CD4-positive, alpha-beta T cell treated with Interleukin-2 at 100 ng/mL for 4 hours (primary cell): ENCODE measurements at places on chromosomes 2 and 18.

- peak; percentile 6 for DNase-seq
Measured at GRCh38 chr2:53786352-53786704, 425 bp downstream of the ASB3 start.

GRCh38 chr18:13530033-13530878 is 196.1 kb downstream of the FAM210A start:
- DNase-seq: no peak

DNA sequence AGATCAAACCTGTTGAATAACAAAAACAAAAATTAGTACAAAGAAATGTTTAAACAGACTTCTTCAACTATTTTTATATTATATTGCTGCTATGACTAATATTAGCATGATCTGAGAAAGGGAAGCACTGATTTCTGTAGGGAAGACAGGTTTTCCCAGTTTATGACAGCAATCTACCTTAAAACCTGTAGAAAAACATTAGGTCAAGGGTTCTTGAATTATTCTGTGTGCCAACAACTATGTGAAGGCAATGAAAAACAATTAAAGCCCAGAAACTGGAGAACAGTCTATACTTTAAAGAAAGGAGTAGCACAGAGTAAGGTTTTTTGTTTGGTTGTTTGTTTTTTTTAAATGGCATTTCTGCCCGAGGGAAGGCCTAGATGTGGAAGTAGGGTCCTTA is 23.3 kb downstream of the PUM2 start:
- DNase-seq: no peak

DNA sequence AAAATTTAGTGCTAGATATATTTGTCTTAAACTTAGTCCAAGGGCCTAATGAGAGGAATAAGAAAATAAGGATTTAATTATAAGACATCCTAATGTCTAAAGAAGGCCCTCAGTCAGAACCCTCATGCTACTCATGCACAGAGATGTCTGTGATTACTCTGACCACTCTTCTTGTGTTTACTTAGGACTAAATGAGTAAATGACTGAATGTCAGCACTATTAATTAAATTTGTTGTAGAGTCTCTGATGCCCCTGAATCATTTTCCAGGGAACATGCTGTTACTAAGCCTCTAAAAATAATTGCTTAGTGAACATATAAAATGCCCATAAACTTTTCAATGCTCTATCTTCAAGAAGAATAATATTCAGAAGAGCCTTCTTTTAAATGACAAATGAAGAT is 32.4 kb downstream of the GULP1 start:
- no peak for DNase-seq

GRCh38 chr2:21590026-21590690 is 466.4 kb downstream of the TDRD15 start:
- DNase-seq: no peak

GRCh38 chr2:221914334-221914880 is 342.3 kb upstream of the EPHA4 start:
- DNase-seq: no peak

GRCh38 chr2:192029089-192029488 is 165.6 kb downstream of the TMEFF2 start:
- no peak for DNase-seq

DNA sequence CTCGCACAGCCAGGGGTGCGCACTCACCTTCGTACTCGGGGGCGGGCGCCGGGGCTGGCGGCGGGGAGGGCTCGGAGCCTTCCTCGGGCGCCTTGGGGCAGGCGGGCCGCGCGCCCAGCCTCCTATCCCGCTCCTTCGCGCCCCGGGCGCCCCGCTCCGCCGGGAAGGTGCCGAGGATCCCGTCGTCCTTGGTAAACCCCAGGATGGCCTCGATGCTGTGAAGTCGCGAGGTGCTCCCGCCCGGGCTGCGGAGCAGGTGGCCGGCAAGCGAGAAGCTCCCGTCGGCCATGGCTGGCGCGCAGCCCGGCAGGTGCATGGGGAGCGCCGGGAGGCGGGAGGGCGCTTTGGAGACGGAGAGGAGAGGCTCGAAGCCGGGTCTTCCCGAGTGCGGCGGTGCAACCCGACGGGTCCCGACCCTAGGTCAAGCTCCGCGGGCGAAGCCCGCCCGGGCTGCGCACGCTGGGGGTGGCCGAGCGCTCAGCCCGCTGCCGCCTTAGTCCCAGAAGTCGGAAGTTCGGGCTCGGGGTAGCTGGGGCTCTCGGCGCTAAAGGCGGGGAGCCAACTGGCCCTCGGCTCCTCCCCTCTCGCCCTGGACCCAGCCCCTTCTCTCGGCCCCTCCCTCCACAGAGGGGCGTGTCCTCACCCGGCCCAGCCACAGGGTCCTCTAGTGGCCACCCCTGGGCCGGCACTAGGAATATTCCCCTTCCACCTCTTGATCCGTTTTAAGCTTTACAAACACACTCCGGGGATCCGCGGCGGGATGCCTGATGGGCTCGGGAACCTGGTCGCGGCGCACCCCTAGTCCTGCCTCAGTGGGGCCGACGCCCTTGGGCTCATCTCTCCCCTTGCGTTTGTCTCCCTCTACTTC is at the start of gene RAX:
Gene RAX, minus strand, starts transcription at position 564 of the 868 bp plus-strand sequence. Its CDS starts 248 bp downstream, at position 316.
- DNase-seq: no peak

GRCh38 chr2:70948337-70949003 is 12.8 kb downstream of the ATP6V1B1 start:
- DNase-seq: peak; percentile 76

GRCh38 chr2:161650116-161651015 is 26.1 kb downstream of the SLC4A10 start:
- no peak for DNase-seq

DNA sequence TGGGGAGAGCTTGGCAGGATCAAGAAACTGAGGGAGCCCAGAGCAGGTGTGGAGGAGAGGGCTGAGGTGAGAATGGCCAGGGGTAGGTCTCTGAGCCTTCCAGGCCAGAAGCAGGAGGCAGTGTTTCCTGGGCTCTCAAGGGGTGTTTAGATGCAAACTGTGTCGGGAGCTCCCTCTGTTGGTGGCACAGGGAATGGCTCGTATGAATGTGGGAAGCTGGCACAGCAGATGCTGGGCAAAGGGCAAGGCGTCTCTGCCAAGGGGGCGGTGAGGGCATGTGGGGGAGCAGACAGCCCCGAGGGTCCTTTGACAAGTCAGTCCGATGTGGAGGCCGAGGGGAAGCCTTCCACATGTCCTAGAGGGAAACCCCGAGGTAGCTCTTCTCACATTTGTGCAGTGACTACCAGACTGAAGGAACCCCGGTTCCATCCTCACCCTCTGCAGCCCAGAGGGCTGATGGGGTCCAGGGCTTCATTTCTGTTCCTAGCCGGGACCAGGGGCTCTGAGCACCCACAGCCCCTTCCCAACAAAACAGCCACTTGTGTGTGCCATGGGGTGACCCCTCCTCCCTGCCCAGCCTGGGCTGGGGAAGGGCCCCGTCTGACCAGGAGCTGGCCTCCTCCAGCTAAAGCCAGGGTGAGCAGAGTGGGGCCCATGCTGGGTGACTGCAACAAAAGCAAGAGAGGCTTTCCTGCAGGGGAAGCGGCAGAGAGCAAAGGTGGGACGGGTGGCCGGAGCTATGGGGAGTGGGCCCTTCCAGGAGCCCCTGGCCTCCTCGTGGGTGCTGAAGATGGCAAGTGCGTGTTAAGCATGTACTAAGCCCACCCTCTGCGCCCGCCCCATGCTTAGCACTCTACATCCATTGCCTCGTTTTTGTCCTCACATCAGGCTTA is 103.4 kb downstream of the SEPTIN10 start:
- peak; percentile 73 for DNase-seq

DNA sequence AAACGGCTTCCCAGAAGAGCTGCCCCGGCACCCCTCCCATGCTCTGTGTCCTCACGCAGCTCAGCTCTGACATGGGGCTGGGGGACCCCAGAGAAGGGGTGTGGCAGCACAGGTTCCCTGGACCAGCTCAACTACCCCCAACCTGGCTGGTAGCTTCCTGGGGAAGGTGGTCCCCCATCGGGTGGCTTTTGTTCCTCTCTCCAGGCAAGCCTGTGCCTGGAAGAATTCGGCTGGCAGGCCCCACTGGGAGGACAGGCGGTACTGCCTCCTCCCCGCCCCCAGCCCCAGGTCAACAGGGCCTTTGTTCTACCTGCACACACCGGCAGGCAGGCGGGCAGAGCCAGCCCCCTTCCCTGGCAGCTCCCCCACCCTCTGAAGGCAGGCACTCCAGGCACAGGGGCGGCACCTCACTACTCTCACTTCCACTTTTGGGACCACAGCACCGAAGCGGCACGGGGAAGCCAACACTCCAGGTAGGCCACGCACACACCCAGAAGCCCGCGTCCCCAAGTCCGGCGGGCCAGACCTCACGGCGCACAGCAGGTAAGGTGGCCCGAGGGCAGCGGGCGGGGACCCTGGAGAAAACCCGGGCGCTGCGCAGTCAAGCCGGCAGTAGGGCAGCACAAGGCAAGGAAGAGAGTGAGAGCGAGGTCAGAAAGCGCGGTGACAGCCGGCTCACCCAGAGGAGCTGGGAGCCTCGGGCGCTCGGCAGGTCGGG is 1.3 kb downstream of the HS6ST1 start:
- no peak for DNase-seq

DNA sequence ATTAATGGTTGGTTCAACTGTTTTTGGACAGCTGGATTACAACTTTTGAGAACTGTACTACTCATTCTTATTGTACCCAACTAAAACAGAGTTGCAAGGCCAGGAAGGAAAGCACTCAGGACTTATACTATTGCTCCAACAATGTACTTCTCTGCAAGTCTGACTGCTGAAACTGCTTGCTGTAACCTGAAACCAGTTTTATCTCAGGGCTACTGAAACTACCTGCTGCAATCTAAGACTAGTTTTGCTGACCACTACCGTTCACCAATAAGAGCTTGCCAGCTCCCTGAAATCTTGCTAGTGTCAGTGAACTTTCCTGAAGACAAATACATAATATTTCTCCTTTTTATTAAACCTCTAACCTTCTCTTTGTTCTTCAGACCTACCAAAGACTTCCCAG is 157.3 kb downstream of the CDCA7 start:
- no peak for DNase-seq

GRCh38 chr18:36769611-36770314 is 59.0 kb downstream of the TPGS2 start:
- no peak for DNase-seq

DNA sequence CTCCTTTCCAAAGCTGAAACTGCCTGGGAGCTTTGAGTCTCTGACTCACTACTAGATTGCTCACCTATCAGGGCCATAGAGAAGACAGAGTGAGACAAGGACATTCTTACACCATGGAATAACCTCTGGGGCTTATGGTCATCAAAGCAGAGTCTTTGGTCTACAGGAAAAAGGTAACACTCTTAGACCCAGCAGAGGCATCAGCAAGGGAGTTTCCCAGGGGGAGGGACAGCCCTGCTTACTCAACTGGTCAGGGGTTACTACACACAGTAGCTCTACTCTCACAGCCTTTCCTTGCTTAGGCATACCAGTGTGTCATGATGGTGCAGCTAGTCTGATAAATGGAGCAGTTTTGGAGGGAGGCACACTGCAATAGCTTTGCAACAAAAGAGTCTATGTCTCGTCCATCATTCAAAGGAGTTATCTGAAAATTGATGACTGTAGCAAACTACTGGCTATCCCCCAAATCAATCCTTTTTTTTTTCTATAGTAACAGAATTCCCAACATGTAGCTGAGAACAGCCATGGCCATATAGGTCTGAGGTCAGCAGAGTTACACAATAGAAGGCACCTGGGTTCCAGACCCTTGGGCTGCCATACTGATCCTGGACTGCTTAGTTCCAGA is 22.4 kb upstream of the CD28 start:
- DNase-seq: no peak

DNA sequence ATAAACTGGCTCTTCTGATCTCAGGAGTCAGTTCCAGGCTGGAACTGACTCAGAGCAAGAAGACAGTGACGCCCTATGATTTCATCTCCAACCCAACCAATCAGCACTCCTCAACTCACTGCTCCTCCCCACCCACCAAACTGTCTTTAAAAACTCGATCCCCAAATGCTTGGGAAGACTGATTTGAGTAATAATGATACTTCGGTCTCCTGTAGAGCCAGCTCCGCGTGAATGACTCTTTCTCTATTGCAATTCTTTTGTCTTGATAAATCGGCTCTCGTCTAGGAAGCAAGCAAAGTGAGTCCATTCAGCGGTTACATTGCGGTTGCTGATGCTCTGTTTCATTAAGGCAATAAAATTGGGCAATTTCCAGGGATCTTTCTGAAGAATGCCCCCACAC is 1025.3 kb upstream of the CNTNAP5 start:
- no peak for DNase-seq

DNA sequence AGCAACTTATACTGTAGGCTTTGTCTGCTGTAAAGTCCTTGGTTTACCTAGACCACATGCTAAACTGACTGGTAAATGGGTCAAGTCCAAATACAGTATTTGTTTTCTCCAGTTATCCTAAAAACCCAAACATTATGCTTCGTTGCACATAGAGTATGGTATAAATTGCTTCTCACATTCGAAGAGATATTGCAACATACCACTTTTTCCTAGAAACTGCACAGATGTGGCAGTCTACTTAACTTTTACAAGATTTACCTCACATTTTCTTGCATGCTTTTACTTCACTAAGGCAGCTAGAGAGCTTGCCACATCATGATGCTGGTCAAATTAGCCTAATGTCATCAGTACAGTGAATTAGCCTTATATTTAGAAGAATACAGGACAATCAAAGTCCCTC is 66.0 kb upstream of the SCN7A start:
- no peak for DNase-seq

- no peak for DNase-seq
Measured at GRCh38 chr2:118635891-118636290, 211.6 kb downstream of the EN1 start.

DNA sequence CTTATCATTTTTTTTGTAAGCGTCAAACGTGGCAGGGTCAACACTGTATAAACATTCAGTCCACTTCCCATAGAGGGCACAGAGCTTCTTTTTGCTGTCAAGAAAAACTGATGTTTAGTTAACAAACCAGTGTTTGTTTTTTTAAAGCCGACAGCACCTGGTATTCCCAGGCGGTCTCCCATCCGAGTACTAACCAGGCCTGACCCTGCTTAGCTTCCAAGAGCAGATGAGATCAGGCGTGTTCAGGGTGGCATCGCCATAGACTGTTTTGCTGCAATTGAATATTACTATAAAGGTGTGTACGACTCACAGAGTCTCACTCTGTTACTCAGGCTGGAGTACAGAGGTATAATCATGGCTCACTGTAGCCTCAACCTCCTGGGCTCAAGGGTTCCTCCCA is 31.5 kb downstream of the CABYR start:
- DNase-seq: no peak

DNA sequence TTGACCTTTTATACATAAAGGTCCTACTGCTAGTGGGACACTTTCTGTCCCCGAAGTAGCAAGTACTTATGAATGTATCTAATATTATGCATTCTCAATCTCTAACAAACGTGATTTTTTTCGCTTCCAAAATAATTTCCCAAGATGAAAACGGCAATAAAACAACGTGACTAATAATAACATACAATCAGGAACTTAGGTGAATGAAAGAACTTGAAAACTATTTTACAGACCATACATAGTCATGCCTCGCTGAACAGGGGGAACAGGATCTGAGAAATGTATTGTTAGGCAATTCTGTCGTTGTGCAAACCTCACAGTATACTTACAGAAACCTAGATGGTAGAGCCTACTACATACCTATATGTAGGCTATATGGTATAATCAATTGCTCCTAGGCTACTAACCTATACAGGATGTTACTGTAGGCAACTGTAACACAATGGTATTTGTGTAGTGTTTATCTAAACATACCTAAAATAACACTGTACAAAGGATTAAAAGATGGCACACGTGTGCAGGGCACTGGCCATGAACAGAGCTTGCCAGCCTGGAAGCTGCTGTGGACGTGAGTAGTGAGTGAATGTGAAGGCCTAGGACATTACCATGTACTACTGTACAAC is 2.5 kb downstream of the RTN4 start:
- DNase-seq: no peak
